ENCODE measurements at places on chromosomes 7 and 10. TPM values are rescaled to one million over a fixed set of nuclear protein-coding genes. Genes with fewer than 3 reads are reported as not detected.

Gene ATRNL1
- total RNA-seq: 592 TPM

Gene IL6
- not detected for total RNA-seq

Gene TMEM254
- total RNA-seq: 18.0 TPM

Gene HOGA1
- total RNA-seq: 2.5 TPM

Gene UCN3
- total RNA-seq: not detected

Gene CD36
- total RNA-seq: 55.6 TPM

Gene KCND2
- 137 TPM for total RNA-seq

Gene DTX2
- 3.0 TPM for total RNA-seq
